ENCODE measurements at places on chromosomes 2 and 18.

- DNase-seq, result no peak
These were observed 9.0 kb downstream of the STEAP3 start for GRCh38 chr2:119232666-119232993.

DNA sequence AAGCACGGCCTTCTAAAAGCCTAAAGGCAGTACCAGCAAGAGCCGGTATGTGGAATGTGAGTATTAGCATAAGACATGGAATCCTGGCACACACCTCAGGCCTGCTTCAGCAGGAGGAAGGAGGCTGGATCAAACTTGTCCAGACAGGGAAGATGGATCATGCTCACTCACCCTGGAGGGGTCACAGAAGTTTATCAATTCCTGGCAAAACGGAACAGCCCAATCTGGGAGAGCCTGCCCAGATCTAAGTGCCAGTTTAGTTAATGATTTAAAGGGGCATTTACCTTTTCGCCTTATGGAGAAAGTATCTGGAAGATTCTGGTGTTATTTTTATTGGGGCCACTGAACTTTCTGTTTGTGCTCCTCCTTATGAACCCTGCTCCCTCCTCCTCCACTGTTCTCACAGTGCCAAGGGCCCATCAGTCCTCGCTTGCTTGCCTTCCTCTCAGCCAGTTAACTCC lies 58.3 kb upstream of the NFE2L2 start:
- no peak for DNase-seq

- DNase-seq, result no peak
These were observed 1.9 kb downstream of the GLI2 start for GRCh38 chr2:120737340-120738101.

- DNase-seq, result no peak
These were observed 232.6 kb upstream of the PXDN start for GRCh38 chr2:1976728-1977416.

GRCh38 chr2:233566141-233566956 lies at the start of gene USP40:
Gene USP40, minus strand, starts transcription at chr2:233566782. Its CDS starts 1,228 bp downstream, at chr2:233565554.
- peak; percentile 52 for DNase-seq

DNA sequence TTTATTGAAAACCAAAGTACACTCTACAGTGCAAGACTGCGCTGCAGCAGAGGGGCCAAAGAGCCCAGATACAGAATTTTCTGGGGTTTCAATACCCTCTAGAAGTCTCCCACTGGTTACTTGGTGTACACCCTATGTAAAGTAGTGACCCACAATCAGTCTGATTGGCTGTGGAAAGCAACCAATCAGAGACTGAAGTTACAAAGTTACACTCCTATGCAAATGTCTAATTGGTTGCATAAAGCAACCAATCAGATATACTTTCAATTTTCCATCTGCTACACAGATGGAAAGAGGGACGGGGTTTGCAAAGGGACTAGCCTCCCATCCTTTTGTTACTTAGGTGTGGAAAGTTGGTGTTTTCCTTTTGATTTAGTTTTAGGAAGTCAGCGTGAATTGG lies 198.9 kb upstream of the SH3BP4 start:
- no peak for DNase-seq

- no peak for DNase-seq
These were observed 19.9 kb downstream of the EFEMP1 start for GRCh38 chr2:55903727-55904126.

- no peak for DNase-seq
These were observed 10.1 kb downstream of the BIN1 start for GRCh38 chr2:127096718-127097470.

- no peak for DNase-seq
These were observed 207.9 kb upstream of the FIGN start for GRCh38 chr2:163943403-163944346.

GRCh38 chr2:20757405-20758090 lies 65.4 kb downstream of the LDAH start:
- DNase-seq, result no peak

DNA sequence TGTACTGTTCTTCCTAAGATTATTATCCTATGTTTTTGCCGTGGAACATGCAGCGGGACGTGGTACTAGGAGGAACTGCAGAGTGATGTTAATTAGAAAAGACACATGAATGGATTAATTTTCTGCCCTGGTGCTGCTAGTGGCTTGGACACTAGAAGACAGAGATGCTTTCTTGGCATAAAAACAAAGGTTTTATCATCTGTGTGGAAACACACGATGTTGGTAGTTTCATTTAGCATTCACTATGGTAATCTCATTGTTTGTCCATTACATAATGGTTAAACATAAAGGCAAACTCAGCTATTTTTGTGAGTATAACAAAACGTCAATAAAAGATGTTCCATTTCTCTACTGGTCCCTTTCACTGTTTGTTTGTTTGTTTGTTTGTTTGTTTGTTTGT lies 22.8 kb downstream of the COL6A3 start:
- DNase-seq, result no peak
